ENCODE measurements at places on chromosomes 2 and 18. TPM values are rescaled to one million over a fixed set of nuclear protein-coding genes. Genes with fewer than 3 reads are reported as not detected.
A peak's percentile ranks its signal among the peaks of the same experiment; 100 is the strongest.

Gene PPIL3
- total RNA-seq, result 146 TPM

DNA sequence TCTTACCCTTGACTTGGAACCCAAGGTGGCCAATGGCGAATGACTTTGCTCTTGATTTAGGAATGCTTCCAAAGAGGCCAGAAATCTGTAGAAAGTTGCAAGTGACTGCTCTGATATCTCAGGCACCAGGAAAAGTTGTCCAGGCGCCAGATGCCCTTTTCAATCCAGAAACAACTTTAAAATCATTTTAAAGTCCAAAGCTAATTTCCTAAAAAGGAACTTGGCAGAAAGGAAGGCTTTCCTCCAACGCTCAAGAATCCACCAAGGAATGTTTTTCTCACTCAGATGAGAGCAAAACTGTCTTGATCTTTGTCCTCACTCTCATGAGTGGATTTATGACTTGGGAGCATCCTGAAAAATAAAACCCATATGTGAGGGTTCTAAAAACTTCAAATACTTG is 5.3 kb downstream of the NGEF start:
- no peak for ATAC-seq

Gene CPO
- not detected for total RNA-seq

Gene PARD3B
- total RNA-seq, result 0.29 TPM

GRCh38 chr2:41483982-41484857 is 563.6 kb upstream of the PKDCC start:
- no peak for ATAC-seq

GRCh38 chr2:211900000-211900399 is 638.6 kb downstream of the ERBB4 start:
- no peak for ATAC-seq

Gene TXNL1
- 66.4 TPM for total RNA-seq

- ATAC-seq, result no peak
Observed at GRCh38 chr2:60516383-60516811, 37.1 kb downstream of the BCL11A start.

Gene TOGARAM2
- 3.0 TPM for total RNA-seq

Gene MOGAT1
- total RNA-seq, result not detected

Gene FHOD3
- total RNA-seq, result not detected

GRCh38 chr2:86413296-86414094 is 27.7 kb upstream of the KDM3A start:
- no peak for ATAC-seq

GRCh38 chr18:75244351-75245313 is 34.0 kb downstream of the TSHZ1 start:
- ATAC-seq, result no peak

GRCh38 chr18:49447810-49448745 is 12.4 kb downstream of the DYM start:
- ATAC-seq, result peak; percentile 86

DNA sequence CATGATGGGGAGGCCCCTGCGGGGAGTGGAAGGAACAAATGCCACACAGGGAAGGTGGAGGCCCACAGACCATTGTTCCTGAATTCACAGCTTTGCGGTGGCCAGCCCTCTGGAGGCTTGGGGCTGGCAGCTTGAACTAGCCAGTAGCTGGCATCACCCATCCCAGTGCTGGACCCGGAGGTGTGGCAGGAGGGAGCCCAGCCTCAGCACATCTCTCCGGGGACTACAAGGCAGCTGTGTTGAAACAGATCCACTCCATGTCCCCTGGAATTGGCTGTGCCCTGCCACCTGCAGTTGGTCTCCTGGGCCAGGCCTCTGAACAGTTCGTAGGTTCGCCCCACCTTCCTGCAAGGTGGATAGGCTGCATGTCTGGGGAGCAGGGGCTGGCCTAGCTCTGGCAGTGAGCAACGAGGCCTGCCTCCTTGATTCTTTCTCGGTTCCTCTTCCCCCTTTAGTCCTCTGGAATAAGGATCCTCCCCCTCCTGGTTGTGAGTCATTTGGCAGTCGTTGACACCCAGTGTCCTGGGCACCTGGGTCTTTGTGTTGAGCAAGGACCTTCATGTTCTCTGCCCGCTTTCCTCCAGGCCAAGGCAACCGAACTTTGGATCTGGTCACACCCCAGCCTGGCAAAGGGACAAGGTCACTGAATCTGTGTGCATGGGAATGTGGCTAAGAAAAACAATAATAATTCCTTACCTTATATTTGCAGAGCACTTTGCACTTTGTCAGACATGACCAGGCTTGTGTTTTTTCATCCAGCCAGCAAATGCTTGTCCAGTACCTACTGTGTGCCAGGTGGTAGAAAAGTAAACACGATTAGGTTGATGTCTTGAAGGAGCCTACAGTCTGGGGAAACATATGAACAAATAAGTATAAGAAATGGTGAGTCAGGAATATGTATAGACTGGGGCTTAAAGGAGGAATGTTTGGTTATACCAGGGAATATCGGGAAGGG is 55.0 kb upstream of the MCFD2 start:
- no peak for ATAC-seq

- ATAC-seq, result no peak
Observed at GRCh38 chr2:176565641-176566323, 296.5 kb downstream of the MTX2 start.

DNA sequence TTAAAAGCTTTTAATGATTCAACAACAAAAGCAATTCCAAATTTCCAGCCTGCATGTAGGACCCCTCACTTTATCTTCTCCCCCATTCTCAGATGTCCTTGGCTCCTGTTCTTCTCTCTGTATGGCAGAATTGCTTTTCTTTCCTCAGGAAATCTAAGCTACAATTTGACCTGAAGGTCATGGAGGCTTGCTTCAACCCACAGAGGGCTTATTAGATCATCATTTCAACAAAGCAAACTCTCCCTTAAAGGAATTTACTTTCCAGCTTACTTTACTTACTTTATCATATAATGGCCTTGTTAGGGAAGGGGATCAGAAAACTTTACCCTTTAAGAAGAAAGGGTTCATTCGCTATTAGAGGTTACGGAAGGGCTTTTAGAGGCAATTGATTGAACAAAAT is 211.5 kb downstream of the RAD51AP2 start:
- ATAC-seq, result no peak

DNA sequence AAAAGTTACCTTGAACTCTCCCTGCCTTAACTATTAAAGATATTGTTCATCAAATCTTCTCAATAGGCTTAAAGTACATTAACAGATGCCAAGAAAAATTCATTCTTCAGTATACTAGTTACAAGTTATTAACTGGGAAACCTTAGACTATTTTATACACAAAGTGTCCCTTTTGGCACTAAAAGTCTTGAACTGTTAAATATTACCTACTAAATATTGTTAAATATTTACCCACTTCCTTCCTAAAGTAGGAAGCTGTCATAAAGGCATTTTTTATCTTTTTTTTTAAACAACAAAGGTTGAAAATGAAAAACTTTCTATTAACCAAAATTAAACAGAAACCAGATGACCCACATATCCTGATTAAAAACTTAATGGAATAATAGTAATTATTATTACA is 19.4 kb upstream of the CCNT2 start:
- no peak for ATAC-seq

DNA sequence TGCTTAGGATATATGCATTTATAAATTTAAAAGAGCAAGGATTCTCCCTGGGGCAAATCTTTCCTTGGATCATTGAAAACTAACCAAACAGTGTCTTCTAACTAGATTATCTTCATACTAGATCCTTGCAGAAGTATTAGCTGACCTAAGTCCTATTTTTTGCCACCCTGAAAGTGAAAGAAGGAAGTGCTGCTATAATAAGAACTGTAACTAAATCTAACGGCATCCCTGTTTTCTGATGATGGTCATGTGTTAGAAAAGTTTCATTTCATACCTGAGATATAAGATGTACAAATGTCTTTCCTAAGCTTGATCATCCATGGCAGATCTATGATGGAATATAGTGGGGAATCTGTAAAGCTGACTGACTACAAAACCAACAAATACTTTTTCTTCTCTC is 102.7 kb downstream of the MAP2 start:
- no peak for ATAC-seq

DNA sequence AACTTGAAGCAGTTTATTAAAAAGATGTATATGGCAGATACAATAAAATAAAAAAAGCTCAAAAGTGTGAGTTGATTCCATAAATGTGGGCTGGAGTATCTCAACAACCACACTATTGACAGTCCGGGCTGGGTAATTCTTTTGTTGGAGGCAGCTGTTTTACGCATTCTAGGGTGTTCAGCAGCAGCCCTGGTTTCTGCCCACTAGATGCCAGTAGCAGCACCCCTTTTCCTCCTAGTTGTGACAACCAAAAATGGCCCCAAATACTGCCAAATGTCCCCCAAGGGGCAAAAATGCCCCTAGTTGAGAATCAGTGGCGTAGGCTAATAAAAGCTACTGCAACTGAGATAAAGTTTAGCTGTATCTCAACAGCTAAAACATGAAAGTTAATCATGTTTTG is 44.8 kb downstream of the CHMP3 start:
- no peak for ATAC-seq

Gene MZT2A
- 112 TPM for total RNA-seq

DNA sequence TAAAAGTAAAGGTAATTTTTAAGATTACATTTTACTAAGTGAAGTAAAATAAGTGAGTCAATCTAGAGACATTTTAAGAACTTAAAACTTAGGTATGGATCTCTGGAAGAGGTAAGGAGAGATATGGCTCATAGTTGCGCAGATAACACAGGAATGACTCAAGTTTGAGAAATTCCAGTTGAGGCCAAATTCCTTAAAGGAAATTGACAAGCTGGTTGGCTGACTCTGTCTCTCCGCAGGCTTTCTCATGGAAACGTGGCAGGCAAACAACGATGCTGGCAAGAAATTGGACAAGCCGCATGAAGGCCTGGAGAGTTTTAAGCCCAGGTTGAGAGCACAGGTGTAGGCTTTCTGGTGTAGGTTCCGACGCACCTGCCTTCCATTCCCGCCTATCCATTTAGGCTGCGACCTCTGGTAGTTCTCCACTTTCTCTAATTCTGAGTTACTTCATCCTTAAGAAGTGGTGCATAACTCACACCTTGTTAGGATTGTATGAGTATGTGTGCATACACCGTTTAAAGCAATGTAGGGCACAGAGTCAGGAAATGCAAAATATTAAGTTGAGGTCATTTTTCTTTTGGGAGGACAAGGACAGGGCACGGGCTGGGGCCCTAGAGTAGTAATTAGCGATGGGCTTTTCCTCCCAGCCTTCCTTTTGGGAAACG is 589 bp upstream of the DAW1 start:
- ATAC-seq, result peak; percentile 26

Gene HMSD
- 3.3 TPM for total RNA-seq

DNA sequence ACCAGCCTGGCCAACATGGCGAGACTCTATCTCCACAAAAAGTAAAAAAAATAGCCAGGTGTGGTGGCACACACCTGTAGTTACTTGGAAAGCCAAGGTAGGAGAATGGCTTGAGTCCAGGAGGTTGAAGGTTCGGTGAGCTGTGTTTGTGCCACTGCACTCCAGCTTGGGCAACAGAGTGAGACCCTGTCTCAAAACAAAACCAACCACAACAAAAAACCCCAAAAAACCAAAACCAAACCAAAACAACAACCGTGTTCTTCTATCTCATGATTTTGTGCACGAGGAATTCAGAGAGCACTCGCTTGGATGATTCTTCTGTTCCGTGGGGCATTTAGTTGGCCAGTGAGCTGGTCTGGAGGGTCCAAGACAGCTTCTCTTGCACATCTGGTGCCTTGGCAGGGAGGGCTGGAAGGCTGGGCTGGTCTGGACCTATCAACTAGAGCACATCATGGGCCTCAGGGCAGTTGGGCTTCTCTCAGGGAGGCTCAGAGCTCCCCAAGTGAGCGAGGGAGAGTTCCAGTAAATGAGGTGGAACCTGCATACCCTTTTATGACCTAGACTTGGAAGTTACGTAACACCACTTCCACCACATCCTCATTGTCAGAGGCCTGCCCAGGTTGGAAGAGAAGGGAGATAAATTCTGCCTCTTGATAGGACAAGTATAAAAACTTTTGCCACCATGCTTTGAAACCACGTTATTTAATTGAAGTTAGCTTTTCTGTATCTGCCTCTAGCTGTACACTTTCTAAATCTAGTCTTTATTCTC is 25.2 kb downstream of the SIX2 start:
- no peak for ATAC-seq

DNA sequence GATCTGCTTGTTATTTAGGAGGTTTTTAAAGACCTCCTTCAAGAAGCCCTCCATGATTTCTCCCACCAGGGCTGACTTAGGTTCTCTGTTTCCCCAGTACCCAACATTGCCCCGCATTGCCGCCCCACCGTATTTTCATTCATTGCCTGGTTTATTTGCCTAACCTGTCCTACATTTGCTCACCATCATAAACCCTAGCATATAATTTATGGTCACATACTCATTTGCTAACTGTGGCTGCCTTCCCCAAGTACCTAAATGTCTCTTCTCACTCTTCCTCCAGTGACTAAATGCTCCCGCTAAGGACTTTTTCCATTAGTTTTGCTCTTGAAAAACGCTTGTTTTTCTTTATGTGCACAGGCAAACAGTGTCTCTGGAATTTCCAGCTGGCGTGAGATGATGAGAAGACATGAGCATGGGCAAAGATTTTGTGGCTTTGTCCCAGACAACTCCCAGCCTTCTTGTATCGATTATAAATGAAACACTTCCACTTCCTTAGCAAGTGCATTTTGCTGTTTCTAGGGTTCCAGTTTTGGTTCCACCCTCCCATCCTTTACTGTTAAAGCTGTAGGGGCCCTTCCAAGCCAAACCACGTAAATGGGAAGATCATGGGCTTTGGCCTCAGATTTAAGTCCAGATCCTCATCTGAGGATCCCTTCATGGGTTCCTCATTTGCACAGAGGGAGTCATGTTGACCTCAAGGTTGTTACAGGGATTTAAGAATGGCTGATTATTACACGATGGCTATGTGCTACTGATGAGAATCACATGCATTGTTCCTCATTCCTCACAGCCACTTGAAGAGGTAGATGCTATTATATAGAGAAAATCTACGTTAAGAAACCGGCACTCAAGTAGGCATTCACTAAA is 21.0 kb upstream of the ARMC9 start:
- ATAC-seq, result peak; percentile 35

GRCh38 chr18:46559946-46560670 is 96.9 kb downstream of the LOXHD1 start:
- ATAC-seq, result no peak

DNA sequence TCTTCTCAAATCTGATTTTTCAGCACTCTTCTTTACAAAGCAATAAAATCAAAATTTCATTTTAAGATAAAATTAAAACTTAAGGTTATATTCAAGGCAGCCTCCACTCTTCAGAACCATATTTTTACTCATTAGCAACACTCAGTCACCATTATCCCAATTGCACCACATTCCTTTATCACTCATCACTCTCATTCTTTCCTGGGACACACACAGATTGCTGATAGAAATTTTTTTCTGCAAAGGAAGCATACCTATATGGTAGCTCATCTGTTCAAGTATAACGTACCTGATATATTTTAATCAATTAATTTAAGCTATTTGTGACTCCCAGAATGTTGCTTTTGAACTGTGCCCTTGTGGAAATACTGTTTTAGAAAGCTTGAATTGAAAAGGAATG is 1559.3 kb upstream of the ZEB2 start:
- no peak for ATAC-seq

Gene ASB18
- total RNA-seq, result not detected

Gene LHCGR
- total RNA-seq, result not detected

DNA sequence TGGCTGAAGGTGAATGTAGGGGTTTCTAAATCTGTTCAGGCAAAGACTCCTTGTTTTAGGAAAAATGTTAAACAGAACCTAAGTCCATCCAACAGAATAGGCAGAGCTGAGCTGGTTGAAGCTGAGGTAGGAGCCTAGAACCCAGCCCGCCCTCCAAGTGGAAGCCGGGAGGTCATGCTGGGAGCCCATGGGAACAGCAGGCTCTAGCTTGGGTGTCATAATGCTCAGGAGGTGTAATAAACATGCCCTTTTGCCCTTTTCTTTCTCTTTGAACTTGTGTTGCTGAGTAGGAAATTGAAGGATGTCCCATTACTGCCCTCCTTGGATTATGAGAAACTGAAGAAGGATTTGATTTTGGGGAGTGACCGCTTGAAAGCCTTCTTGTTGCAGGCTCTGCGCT is 60.3 kb downstream of the ARMC9 start:
- ATAC-seq, result no peak

Data from activated T-helper 17 cell treated with anti-CD3 and anti-CD28 coated beads, Interleukin-2, amount 50 U/mL, for 72 hours (primary cell).